NCI-H1930 (cell line): ENCODE measurements at places on chromosomes 1 and 21.

DNA sequence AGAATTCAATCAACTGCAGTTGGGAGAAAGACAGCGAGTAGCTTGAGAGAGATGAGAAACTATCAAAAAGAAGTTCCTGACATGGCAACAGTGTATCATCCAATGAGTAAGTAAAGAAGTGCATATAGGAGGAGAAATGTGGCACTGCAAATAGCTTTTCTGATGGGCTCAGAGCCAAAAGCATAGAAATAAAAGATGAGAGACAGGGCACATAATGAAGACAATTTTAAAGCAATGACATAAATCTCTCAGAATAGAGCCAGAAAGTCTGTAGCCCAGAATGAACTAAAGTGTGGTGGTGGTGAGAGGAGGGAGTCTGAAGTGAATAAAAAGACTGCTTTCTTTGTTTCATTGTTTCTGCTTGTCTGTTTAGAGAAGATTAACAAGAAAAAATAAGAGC, 34.3 kb downstream of the TNFSF18 start:
- no peak for DNase-seq

DNA sequence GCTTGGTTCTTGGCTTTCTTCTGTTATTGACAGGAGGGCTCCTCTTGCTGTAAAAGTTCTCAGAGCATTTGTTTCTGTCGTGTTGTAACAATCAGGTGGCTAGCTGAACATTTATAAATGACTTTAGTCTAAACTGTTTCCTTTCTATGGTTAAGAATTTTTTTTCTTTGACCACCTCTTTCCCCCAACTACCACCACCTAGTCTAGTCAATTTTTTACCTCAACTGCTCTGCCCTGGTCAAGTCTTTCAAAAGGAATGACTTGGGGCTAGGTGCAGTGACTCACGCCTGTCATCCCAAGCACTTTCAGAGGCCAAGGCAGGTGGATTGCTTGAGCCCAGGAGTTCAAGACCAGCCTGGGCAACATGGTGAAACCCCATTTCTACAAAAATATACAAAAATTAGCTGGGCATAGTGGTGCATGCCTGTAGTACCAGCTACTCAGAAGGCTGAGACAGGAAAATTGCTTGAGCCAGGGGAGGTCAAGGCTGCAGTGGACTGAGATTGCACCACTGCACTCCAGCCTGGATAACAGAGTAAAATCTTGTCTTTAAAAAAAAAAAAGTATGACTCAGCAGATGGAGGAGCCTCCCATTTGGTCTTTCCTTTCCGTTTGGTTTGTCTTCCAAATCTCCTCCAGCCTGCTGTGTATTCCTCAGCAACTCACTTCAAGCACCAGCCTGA, 40.7 kb downstream of the MAP3K21 start:
- no peak for DNase-seq

DNA sequence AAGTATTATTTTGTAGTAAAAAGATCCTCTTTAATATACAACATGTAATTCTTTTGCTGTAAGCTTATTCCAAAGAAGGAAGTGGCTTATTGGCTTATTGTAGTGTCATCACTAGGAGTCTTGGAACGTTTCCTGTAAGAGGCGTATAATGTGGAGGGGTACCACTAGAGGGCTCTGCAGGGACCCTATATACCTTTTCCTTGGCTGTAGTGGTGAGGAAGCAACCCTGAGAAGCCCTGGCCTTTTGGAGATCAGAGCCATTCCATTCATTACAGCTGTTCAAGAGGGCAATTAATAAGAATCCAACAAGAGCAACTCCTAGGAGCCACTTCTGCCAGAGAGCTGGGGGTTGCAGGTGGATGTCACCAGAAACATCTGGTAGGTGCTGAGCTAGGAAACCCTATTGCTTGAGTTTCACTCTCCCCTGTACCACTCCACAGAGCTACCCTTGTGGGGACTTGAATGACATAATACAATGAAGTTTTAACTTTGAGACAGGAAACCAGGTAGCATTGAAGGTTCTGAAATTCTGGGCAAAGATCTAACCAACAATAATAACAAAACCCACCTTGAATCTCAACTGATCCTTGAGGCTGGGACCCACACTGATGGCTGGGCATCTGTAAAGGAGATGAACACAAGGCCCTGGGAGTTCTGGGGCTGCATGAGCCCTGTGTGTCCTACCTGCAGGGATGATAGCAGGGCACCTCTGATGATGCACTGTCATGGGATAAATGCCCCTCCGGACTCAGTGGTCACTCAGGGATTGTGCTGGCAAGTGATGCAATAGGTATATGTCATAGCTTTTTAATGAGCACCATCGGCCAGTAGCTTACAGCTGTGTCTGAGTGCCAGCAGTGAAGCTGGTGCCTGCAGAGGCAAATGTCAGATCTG, 160.2 kb upstream of the COA6 start:
- no peak for DNase-seq

DNA sequence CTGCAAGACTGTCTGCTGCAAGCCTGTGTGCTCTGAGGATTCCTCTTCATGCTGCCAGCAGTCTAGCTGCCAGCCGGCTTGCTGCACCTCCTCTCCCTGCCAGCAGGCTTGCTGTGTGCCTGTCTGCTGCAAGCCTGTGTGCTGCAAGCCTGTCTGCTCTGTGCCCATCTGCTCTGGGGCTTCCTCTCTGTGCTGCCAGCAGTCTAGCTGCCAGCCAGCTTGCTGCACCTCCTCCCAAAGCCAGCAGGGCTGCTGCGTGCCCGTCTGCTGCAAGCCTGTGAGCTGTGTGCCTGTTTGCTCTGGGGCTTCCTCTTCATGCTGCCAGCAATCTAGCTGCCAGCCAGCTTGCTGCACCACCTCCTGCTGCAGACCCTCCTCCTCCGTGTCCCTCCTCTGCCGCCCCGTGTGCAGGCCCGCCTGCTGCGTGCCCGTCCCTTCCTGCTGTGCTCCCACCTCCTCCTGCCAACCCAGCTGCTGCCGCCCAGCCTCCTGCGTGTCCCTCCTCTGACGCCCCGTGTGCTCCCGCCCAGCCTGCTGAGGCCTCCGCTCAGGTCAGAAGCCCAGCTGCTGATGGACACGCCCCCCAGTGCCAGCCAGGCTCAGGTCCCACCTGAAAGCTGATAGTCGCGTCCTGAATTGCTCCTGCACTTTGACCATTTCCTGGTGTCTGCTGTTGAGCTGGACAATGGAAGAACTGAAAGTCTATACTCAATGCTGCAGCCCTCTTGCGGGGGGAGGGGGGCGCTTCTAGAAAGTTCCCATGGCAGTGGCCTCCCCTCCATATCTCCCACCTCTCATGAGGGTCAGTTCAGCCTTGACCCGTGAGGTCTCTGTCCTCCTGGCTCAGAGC, 1.2 kb downstream of the KRTAP10-4 start:
- DNase-seq, result peak; percentile 9

DNA sequence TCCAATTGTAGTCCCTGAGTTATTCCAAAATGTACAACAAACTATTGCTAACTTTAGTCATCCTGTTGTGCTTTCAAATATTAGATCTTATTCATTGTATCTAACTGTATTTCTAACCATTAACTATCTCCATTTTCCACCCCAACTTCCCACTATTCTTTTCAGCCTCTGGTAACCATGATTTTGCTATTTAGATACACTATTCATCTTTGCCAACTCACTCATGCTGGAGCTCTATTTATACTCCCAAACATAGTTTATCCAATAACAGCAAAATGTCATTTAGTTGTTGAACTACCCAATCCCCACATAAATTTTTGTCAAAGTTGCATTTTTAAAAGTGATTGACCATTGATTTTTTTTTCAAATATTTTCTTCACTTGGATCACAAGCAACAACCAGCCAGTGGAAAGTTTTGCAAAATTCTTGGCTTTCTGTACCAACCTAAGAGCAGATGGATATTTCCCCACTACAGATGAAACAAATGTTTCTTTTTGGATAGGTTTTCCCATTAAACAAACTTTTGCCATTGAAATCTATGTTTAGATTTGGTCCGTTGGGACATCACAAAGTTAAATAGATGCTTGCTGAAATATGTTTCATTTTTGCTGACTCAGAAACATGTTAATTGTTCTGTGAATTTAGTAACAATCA, 866.0 kb downstream of the LTN1 start:
- no peak for DNase-seq

DNA sequence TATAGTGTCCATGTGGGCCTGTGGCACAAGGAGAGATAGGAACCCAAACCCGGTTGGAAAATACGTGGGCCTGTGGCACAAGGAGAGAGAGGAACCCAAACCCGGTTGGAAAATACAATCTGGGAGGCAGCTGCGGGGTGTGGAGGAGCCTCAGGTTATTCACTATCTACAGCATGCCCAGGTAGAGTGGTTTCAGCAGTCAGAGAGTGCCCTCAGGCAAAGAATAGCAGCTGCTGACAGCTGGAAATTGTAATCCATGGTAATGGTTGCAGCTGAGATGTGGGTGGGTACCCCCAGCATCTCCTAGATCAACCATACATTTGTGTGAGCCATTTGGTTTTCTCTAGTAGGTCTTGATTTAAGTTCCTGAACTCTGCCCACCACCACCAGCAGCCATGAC, 25.8 kb upstream of the MGST3 start:
- no peak for DNase-seq

GRCh38 chr1:73914951-73915350, 283.0 kb downstream of the LRRIQ3 start:
- DNase-seq, result peak; percentile 7

- DNase-seq, result no peak
Measured at GRCh38 chr1:9596415-9597123, 7.9 kb downstream of the TMEM201 start.

GRCh38 chr1:27527890-27528817, 38.2 kb upstream of the WASF2 start:
- peak; percentile 85 for DNase-seq

DNA sequence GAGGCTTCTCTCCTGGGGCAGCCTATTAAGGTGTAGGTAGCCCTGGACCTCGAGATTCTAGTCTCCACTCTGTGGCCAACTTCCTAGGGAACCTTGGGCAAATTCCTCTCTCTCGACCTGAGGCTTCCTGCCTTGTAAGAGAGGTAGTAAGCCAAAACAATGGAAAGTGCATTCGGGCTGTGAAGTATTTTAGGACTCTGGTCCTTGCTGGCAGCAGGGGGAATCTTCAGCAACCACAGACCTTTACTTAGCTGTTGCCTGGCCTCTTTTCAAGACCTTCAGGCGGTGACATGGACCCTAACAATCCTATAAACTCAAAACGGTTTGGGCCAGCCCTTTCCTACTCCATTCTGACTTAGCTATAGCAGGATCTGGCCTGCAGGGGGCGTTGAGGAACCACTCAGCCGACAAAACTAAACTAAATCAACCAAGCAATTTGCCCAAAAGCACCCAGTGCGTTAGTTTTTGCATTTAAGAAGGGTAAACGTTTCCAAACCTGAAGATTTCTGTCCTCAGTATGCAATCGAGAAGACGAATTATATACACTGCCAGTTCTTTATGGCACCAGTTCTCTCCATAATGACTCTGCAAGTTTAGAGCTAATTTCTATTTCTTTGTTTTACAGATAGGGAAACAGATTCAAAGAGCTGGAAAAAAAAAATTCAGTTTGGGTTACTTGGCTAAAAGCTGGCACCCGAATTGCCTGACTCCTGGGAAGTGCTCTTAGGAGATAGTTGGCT, 10.9 kb upstream of the SESN2 start:
- DNase-seq, result peak; percentile 44

DNA sequence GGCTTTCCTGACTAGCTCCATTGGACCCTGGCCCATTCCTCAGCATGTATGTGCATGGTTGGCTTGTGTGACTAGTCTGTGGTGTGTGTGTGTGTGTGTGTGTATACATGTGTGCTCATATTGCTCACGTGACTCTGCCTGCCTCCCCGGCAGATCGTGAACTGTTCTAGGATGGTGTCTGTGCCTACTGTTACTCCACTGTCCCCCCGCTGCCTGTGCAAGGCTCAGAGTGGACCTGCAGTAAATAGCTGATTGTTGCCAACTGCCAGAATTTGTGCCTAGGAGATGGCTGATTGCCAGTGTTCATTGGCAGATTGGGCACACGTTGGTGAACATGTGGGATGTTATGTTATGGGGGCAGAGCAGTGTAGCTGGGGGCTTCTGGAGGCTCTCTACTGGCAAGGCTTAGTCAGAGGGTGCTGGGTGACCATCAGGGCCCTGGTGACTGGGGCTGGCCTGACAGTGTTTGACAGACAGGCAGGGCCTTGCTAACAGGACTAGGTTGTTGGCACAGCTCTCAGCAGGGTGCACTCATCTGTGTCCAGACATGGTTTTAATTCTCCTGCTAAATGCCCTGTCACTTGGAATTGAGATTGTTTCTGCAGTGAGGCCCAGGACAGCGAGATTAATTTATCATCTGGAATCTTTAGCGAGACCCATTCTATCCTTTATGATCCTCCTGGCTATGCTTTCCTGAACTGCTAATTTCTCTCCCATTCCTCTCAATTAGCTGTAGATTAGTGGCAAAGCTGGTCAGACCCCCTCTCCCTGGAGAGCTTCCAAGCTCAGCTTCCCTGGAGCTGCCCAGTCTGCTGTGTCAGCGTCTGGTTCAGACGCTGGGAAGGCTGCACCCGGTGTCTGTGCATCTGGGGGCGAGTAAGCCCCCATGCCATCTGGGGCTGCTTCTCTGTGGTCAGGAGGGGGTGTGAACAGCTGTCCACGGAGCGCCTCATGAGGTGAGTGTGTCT, 20.8 kb downstream of the SLC6A17 start:
- DNase-seq, result no peak

- no peak for DNase-seq
Measured at GRCh38 chr1:30303387-30303786, 420.0 kb downstream of the MATN1 start.

DNA sequence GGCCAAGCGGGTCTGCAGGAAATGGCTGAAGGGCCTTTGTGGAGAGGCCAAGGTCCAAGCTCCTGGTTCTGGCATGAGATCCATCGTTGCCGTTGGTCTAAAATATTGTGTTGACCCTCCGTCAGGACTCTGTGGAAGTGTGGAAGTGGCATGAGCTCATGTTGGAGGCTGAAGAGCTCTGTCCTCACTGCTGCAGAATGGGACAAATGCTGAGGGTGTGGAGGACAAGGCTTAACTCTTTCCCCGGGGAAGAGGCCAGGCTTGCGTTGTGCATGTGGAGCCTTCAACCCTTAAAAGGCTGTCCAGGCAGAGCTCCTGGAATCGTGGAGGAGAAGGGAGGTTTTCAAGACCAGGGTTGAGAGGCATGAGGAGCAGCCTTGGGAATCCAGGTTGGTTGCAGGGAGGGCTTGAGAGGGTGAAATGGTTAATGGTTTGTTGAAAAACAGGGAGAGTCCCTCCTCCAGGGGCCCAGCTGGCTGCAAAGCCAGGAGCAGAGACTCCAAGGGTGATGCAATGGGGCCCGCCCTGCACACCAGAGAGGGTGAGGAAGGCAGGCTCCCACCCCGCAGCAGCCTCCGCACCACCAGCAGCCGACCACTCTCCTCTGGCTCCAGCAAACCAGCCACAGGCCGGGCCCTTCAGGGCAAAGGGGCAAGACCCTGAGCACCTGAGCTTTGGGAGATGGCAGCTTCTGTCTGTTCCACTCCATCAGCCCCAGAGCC, 6.7 kb upstream of the AHCYL1 start:
- DNase-seq, result no peak
